ENCODE measurements at places on chromosomes 4 and X.

DNA sequence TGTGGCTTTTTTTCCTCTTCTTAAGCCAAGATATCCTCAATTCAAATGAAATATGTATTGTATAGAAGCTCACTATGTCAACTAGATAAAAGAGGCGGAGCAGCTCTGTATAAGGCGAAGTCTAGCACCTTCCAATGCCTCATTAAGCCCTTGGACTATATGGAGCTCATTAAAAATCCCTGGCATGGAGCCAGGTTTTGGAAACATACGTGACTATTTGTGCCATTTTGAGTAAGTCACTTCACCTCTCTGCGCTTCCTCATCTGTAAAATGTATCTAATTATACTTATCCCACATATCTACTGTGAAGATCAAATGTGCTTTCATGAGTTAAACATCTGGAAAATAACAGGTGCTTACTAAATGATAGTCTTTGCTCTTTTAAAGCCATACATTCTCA is 57.2 kb downstream of the YIPF6 start:
- DNase-seq = no peak

- no peak for DNase-seq
These were observed 43.3 kb downstream of the DHRSX start for GRCh38 chrX:2457289-2458133.

GRCh38 chrX:100654261-100654660 is 10.3 kb downstream of the SRPX2 start:
- no peak for DNase-seq

DNA sequence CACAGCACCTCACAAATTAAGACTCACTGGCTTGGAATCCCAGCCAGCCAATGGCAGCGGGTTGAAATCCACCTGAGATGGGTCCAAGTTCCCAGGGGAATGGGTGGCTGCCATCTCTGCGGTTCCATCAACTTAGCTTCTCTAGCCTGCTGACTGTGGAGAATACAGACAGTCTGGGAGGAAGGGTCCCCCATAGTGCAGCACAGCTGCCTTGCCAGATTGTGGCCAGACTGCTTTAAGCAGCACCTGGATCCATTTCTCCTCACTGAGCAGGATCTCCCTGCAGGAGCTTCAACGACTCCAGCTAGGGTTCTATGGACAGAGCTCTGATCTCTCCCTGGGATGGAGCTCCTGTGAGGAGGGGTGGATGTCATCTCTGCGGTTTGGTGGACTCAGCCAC is 51.8 kb downstream of the DCK start:
- DNase-seq = no peak

GRCh38 chrX:30706216-30706775 is 53.1 kb downstream of the GK start:
- DNase-seq = no peak

GRCh38 chr4:173413036-173413435 is 14.1 kb upstream of the SCRG1 start:
- no peak for DNase-seq

DNA sequence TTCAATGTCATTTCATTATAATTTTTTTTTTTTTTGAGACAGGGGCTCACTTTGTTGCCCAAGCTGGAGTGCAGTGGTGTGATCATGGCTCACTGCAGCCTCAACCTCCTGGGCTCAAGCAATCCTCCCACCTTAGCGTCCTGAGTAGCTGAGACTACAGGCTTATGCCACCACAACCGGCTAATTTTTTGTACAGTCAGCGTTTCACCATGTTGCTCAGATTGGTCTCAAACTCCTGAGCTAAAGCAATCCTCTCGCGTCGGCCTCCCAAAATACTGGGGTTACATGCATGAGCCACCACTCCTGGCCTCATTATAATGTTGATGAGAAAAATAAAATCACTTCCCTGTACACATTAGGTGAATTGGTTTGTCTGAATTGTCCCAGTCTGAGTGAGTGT is 16.9 kb downstream of the TAF7L start:
- DNase-seq = no peak

DNA sequence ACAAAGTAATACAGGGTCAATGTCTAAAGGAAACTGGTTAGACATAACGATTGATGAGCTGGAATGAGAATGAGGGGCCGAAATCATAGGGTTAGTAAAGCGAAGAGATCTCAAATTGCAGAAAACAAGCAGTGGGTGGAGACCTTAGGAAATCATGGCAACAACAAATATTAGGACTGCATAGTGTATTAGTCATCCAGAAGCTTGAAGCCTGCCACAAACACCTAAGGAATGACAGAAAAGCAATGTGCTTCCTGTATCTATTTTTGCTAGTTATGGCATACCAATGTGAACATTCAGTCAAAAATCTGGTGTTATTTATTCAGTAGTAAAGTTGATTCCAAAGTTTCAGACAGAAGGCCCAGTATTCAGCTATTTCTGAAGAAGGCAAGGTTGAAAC is 410.9 kb upstream of the CT83 start:
- no peak for DNase-seq

DNA sequence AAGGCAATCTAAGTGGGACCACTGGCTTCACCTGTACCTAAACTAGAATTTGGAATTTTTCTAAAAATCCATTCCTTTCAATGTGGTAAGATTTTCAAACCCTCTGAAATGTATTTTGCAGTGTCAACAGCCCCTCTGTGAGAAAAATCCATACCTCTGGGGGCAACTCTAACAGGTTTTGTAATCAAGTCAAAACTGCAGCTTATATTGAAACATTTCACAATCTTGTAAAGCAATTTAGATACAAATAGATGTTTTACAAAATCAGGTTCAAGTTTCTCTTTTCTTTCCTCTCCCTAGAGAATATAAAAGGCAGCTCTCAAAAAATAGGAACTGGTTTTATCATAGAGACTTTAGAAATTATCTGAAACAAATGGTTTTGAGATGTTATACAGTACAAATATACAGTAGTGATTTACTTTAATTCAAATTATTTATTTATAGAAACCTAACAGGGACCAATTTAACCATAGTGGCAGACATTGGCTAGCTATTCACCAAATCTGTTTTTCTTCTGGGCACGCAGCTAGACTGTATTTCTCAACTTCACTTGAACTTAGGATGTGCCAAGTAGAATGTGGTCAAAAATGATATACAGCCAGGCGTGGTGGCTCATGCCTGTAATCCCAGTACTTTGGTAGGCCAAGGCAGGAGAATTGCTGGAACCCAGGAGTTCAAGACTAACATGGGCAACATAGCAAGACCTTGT is 36.3 kb upstream of the SPINK2 start:
- DNase-seq = no peak

DNA sequence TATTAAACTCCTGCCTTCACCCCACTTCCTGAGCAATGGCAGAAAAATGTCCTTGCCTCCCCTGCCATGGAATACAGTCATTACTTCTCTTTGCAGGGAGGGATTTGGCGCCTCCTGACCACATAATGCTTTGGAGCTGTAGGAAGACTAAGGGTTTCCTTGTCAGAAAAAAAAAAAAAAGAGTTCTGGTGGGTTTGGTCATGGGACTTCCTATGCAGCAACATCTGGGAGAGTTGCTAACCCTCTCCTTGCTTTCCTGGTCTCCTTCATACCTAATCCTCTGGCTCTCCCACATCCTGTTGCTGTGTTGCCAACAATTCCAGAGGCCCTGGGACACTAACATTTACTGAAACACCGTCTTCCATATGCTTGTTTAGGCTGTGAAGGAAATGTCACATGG is 75.1 kb upstream of the MBNL3 start:
- no peak for DNase-seq

DNA sequence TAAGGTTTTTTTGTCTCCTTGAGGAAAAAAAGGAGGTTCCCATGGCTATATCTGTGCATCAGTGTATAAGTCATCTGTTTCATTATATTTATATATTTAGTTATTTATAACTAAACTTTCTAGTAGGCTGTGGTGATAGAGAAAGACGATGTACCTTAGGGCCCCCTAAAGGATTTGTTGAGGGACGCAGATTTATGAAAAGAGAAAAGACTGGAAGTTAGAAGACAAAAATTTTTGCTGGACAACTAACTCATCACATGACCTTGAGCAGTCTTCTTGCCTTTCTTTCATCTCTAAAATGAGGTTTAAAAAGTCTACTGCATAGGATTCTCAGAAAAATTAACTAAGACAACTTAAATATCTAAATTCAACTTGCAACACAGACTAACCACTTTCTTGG is 6.1 kb downstream of the GASK1B start:
- DNase-seq = no peak

DNA sequence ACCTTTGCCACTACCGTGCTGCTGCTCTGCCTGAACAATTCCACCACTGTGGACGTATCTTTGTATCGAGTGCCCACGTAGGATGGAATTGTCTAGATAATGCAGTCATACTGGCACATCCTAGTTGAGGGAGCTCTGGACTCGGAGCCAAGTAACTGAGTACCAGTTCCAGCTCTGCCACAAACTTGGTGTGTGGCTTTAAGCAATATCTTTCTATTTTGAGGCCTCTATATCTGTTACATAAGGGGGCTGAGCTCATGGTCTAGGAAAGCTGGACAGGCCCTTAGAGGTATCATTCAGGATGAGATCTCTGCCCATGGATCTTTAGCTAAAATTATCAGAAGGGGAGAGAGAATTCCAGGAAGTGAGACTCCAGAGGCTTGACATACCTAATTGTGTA is 12.4 kb downstream of the GABRE start:
- DNase-seq = no peak

GRCh38 chrX:149910178-149910695 is 19.1 kb upstream of the HSFX4 start:
- no peak for DNase-seq

GRCh38 chrX:133923113-133923512 is 62.3 kb downstream of the GPC3 start:
- no peak for DNase-seq
